Activated effector memory CD4-positive, alpha-beta T cell treated with Interleukin-2 at 50 U/mL for 16 hours (primary cell): ENCODE measurements at places on chromosomes 12 and 14.

- no peak for DNase-seq
These were observed 14.3 kb upstream of the MCRS1 start for GRCh38 chr12:49582201-49582600.

GRCh38 chr14:95253039-95253630 lies 66.6 kb downstream of the CLMN start:
- no peak for DNase-seq

GRCh38 chr12:119601877-119602733 lies 8.5 kb downstream of the TMEM233 start:
- DNase-seq = no peak

DNA sequence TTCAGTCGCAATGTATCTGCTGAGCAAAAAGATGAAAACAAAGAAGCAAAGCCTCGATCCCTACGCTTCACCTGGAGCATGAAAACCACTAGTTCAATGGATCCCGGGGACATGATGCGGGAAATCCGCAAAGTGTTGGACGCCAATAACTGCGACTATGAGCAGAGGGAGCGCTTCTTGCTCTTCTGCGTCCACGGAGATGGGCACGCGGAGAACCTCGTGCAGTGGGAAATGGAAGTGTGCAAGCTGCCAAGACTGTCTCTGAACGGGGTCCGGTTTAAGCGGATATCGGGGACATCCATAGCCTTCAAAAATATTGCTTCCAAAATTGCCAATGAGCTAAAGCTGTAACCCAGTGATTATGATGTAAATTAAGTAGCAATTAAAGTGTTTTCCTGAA lies 19.8 kb downstream of the CKB start:
- no peak for DNase-seq

DNA sequence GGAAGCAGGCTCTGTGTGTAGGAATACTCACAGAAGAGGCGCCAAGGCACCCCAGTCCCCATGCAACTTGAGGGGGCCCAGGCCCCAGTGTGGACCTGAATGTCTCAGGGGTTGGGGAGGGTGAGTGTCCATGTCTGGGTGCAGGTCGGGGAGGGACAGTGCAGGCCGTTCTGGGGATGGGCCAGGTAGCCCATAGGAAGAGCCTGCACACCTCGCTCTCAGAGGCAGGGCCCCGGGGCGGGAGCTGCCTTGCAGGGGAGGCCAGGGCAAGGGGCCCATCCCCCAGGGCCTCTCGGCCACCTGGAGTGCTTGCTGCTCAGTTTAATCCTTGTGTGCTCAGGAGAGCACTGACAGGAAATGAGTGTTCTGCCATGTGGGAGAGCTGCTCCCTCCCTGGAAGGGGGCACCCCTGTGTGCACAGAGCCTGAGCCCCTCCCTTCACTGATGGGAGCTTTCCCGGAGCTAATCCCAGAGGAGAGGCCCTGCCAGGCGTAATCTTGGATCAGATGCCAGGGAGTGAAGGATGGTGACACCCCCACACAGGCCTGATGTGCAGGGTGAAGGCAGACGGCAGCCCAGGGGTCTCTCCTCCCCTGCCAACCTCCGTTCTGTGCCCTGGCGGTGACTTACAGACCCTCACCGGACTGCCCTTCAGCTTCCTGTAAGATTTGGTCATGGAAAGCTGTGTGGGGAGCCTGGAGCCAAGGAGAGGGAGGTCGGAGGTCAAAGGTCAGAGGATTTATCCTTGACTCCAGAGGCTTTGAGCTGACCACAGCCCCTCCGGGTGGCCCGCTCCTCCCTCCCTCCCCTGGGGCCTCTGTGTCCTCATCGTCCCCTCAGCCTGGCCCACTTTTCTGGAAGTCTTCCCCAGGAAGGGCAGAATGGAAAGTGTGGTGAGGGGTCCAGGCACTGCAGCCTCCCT lies 24.4 kb upstream of the FBRSL1 start:
- no peak for DNase-seq

- no peak for DNase-seq
These were observed 7.1 kb upstream of the ZDHHC22 start for GRCh38 chr14:77148510-77149231.

DNA sequence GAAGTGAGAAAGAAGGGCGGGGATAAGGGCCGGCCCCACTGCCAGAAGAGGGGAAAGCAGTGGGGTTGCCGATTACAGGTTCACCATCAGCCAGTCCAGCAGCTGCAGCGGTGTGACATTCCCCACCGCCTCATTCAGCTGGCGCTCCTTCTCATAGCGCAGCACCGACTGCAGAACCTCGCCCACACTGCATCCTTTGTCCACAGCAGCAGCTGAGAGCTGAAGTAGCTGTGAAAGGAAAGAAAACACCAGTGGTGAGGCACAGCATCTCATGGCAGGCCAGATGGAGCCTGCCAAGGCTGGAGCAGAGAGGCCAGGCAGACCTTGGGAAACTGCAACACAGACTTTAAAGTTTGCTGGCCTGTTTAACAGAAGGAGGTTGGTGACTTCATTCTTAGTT lies 33.2 kb downstream of the AKAP3 start:
- DNase-seq = no peak

GRCh38 chr12:12943586-12944260 lies 8.2 kb downstream of the GPRC5D start:
- DNase-seq = no peak

DNA sequence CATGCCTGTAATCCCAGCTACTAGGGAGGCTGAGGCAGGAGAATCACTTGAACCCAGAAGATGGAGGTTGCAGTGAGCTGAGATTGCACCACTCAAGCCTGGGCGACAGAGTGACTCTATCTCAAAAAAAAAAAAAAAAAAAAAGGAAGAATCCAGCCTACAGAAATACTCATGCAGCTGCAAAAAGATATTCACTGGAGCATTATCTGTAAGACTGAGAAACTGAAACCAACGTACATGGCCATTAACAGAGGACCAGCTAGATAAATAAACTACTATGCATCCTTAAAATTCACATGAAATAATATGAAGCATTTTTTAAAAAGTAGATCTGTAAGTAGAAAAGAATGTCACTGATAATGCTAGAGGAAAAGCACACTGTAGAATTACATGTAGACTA lies 3.5 kb downstream of the SLC7A7 start:
- DNase-seq = no peak

- DNase-seq = no peak
These were observed 8.3 kb upstream of the SYNDIG1L start for GRCh38 chr14:74434294-74434693.

- DNase-seq = no peak
These were observed 148.8 kb upstream of the DHRS4 start for GRCh38 chr14:23804817-23805216.

DNA sequence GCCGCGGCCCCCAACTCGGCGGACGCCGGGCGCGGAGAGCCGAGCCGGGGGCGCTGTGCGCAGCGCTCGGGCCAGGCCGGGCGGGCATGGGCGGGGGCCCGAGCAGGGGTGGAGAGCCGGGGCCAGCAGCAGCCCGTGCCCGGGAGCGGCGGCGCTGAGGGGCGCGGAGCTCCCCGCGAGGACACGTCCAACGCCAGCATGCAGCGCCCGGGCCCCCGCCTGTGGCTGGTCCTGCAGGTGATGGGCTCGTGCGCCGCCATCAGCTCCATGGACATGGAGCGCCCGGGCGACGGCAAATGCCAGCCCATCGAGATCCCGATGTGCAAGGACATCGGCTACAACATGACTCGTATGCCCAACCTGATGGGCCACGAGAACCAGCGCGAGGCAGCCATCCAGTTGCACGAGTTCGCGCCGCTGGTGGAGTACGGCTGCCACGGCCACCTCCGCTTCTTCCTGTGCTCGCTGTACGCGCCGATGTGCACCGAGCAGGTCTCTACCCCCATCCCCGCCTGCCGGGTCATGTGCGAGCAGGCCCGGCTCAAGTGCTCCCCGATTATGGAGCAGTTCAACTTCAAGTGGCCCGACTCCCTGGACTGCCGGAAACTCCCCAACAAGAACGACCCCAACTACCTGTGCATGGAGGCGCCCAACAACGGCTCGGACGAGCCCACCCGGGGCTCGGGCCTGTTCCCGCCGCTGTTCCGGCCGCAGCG lies 639 bp downstream of the FZD10 start:
- no peak for DNase-seq

GRCh38 chr12:14959126-14959440 lies 2.3 kb downstream of the ARHGDIB start:
- no peak for DNase-seq

GRCh38 chr12:121060149-121061001 lies 21.3 kb upstream of the OASL start:
- DNase-seq = peak; percentile 53

DNA sequence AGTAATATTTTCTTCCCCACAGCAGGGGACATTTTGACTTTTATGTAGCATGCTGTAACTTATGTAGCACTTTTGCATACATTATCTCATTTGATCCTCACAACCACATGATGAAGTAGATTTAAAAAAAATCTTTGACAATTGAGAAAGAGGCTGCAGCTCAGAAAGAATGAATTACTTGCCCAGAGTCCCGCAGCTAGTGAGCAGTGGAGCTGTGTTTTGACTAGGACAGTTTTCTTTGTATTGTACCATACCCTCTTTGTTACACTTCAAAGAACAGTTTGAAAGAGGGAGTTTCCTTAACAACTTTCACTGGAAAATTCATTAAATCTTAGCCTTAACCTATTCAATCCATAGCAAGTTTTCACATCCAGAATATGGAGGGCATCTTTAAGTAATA lies 58.6 kb downstream of the SYNE2 start:
- DNase-seq = no peak

DNA sequence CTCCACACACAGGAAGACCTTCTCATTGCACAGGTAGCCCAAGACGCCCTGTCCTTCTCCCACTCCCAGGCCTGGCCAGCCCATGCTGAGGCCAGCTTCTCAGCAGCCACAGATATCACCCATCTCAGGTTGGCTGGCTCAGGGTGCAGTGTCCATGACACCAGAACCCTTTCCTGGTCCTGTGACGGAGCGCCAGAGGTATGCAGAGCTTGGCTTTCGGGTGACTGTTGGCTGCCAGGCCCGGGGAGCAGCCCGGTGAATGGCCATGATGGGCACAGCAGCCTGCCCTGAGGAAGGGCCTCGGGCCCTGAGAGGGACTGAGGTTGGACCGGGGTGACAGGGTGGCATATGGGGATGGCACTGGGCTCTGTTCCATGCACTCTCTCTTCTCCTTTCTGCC lies 173.4 kb downstream of the TSPAN9 start:
- DNase-seq = no peak

DNA sequence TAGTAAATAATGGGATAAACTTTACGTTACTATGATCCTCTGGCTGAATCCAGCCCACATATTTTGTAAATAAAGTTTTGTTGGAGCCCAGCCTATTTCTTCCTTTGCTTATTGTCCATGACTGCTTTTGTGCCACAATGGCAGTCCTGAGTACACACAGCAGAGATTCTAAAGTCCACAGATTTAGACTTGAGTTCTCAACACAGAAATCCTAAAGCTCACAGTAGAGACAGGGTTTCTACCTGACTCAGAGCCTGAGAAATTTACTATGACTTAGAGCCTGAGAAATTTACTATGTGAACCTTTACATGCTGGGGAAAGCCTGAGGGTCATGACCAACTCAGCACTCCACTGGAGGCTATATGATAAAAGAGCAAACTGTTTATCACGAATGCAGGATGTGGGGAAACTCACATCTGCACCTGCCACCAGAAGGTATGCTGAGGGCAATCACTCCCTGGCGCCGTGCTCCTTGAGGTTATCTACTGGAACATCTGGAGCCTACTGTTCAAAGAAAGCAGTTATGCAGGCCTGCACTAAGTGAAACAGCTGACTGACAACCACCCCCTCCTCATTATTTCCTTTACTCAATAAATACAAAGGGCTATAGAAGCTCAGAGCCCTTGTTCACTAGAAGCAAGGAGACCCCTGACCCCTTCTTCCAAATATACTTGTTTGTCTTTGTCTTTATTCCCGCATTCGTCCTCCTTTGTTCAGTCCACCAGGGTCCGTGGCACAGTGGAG lies 52.6 kb upstream of the BICD1 start:
- no peak for DNase-seq

DNA sequence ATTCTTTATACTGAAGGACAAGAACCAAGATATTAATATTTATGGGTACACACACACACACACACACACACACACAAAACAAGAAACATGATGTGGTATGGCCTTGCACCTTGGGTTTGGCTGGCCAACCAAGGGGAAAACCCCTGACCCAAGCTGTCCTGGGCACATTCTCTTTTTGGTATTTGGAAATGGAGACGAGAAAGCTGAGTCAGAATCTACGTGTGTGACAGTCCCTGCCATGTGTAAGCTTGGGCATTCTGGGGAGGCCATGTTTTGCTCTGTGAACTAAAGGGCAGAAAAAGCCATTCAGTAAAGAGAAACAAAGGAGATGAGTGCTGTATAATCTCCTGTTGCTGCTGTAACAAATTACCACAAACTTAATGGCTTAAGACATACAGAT lies 35.6 kb downstream of the PTGER2 start:
- no peak for DNase-seq

DNA sequence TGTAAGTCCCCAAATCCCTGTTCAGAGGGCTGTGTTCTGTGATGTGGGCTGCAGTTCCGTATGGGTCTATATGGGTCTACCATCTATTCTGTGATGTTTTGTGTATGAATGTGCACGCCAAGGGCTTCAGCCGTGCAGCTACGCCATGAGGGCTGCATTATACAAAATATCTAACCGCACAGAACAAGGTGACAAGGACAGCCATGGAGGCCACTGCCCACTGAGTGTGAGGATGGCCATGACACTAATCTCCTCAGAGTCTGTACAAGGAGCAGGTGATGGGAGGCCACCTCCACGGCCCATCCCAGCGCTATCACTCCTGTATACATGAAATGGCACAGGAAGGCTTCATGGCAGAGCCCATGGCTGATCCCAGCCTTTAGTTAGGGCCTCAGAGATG lies 102.0 kb downstream of the DICER1 start:
- no peak for DNase-seq

GRCh38 chr12:105993766-105994555 lies 144.8 kb downstream of the NUAK1 start:
- DNase-seq = no peak

GRCh38 chr12:112443916-112444315 lies 25.2 kb downstream of the PTPN11 start:
- DNase-seq = no peak

- no peak for DNase-seq
These were observed 445.9 kb upstream of the RGS6 start for GRCh38 chr14:71486279-71486678.

DNA sequence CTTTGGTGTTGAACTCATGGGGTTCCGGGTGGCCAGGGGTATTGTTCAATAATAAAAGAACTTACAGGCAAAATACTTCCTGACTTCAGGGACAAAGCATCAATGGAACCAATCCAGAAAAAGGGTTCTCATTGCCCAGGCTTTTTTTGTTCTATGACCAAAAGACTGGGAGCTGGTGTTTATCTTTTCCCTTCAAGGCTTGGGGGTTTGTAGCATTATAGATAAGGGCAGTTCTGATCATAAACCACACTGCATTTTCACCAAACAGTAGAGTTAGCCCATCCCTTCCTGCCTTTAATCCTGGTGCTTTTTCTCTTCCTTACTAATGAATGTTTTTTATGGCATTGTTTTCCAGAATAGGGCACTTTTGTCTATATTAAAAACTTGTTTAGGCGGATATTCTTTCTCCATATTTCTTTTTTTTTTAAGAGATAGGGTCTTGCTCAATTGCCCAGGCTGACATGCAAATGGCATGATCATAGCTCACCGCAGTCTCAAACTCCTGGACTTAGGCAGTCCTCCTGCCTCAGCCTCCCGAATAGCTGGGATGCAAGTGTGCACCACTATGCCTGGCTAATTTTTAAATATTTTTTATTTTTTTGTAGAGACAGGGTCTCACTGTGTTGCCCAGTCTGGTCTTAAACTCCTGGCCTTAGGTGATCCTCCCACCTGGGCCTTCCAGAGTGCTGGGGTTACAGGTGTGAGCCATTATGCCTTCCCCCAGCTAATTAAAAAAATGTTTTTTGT lies 9.7 kb downstream of the FUT8 start:
- DNase-seq = no peak

- no peak for DNase-seq
These were observed 11.6 kb downstream of the SMIM41 start for GRCh38 chr12:52091061-52091460.
